ENCODE measurements at places on chromosomes 3 and 15. TPM values are rescaled to one million over a fixed set of nuclear protein-coding genes. Genes with fewer than 3 reads are reported as not detected.

GRCh38 chr3:71825551-71826283, 40.8 kb upstream of the PROK2 start:
- no peak for DNase-seq

DNA sequence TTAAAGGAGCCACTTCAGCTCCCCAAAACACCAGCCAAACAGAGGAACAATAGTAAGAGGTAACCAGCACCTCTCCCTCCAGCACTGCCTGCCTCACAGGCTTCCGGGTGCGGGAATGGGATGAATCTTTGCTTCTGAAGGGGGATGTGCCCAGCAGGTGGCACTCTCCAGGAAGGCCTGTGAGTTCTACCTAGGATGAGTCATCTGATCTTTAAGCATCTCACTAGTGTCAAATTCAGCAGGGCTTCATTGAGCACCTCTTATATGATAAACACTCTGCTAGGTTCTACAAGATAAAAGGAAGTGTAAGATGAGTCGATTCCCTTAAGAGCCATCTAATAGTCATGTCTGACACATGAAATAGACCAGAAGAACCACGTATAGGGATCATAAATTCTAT, 237.4 kb upstream of the UMPS start:
- DNase-seq = peak; percentile 23

DNA sequence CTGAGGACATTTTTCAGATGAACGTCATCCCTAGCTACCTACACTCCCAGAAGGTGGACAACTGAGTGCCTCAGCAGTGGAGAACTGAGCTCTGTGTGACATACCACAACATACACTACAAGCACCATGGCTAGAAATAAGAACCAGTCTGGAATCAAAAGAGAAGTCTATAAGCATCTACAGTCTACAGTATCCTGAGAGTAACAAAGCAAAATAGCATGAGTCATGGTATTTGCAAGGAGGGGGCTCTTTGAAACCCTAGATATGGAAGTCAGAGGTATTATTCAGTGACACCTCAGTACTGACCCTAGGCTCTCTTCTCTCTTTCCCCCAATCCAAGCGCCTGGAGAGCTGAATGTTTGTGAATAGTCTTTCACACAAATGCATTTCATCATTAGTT, 87.5 kb downstream of the TNIK start:
- DNase-seq = no peak

DNA sequence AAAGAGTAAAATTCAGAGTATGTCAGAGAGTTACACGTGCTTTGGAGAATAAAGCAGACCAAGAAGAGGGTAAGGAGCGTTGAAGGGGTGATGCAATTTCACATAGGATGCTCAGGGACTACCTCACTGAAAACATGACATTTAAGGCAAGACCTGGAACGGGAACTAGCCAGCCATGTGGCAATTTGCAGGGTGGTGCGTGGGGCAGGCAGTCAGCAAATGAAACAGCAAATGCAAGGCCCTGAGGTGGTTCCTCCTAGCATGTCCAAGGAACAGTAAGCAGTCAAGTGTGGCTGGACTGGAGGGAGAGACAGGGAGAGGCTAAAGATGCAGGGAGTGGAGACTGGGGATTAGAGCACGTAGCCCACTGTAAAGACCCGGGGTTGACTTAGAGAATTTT, 146.1 kb upstream of the LPP start:
- no peak for DNase-seq

- DNase-seq = no peak
Observed at GRCh38 chr3:24480497-24480896, 14.2 kb downstream of the THRB start.

DNA sequence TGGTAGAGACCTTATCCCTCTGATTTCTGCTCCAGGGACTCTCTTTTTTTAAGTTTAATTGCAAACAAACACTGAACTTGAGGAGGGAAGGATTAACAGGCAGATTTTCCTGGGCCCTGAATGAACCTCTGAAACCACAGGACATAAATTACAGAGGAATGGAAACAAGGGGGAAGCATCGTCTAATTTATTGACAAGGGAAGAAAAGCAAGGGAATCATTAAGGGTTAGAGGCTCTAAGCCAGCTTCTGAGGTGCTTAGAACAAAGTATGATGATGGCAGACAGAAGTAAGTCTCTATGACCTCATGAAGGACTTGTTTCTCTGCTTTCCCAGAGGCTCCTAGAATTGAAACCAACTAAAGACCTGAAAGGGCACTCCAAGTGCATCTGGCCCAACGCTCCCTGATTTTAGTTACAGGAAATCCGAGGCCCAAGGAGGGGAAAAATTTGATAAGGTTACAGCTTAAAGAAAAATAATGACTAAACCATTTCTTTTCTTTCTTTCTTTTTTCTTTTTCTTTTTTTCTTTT, 244.7 kb upstream of the NR2E3 start:
- no peak for DNase-seq

DNA sequence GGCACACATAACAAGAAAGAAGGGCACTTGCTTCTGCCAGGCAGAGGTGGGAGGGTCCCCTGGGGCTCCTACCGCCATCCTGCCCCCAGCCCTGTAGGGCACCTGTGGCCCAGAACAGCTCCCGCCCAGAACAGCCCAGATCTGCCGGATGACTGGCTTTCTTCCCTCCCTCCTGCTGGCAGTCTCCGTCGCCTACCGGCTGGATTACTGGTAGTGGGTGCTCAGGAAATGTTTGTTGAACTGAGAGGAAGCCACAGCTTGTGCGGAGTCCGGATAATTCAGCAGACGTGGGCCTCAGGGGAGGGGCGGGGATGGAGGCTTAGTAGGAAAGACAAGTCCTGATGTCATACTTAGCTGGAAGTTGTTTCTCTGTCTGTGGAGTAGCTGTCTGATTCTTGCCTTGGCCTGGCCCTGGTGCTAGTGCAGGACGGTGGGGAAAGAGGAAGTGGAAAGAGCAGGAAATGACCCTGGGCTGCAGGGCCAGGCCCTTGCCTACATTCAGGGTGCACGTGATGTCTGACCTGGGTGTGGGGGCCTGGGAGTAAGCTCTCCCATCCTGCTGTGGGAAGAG, 6.7 kb downstream of the CCDC9B start:
- DNase-seq = peak; percentile 91

DNA sequence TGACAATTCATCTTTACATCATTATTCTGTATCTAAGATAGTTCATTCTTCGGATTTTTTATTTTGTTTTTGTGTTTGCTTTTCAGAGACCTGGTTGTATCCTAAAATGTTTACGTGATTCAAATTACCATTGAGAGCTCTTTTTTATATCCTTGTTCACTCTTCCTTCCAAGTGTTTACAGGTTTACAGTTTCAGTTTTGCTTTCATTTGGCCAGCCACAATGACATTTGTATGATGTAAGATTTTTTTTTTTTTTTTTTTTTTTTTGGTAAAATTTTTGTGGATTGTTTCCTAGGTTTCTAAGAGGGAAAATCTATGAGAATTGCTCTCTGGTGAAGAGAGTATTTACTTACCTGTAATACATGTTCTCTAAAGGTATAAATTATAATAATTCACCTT, 55.0 kb downstream of the SETD5 start:
- no peak for DNase-seq

GRCh38 chr15:72758182-72758581, 25.4 kb downstream of the ADPGK start:
- no peak for DNase-seq

GRCh38 chr3:184549796-184550577, 11.6 kb upstream of the EPHB3 start:
- no peak for DNase-seq

DNA sequence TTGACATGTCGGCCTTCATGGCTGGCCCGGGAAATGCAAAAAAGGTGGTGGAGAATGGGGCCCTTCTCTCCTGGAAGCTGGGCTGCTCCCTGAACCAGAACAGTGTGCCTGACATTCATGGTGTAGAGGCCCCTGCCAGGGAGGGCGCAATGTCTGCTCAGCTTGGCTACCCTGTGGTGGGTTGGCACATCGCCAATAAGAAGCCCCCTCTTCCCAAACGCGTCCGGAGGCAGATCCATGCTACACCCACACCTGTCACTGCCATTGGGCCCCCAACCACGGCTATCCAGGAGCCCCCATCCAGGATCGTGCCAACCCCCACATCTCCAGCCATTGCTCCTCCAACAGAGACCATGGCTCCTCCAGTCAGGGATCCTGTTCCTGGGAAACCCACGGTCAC, 23.1 kb upstream of the BSN start:
- no peak for DNase-seq

DNA sequence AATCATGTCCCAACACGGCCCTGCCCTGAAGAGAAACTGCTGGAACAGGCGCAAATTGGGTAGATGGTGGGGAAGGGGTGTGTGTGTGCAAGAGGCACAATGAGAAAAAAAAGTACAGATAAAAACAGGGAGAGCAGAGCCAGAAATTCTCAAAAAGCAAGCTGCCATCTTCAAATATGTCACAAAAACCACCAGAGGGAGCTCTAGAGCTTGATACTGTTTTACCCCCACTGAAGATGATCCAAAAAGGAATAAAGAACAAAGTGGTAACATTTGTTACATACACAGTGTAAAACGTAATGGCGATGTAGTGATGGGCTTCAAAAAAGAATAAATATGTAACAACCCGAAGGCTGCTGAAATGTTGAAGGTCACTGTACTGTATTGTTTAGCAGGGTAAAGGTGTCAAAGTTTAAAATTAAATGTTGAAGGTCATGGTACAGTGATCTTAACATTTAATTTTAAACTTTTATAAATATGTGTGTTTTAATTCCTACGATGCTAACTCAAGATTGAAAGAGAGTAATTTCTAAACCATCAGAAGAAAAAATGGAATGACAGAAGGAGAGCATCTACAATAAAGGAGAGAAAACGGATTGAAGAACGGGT, 6.0 kb downstream of the SNRPA1 start:
- no peak for DNase-seq

GRCh38 chr3:184604615-184605290, 43.2 kb downstream of the EPHB3 start:
- DNase-seq = no peak

DNA sequence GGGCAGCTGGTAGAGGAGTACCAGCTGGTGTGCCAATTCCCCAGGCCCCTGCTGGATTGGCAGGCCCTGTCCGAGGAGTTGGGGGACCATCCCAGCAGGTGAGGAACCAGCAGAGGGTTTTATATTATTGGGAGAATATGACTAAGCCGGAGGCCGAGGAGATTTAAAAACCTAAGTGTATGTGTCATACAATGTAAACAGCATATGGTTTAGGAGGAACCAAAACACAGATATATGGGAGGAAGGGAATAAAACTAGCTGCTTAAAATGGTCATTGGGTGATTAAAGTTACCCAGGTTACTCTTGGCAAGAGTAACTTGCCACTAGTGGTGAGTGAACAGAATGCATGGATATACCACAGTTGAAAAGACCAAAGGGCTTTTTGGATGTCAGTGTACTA, 22.1 kb downstream of the SNRPN start:
- no peak for DNase-seq

DNA sequence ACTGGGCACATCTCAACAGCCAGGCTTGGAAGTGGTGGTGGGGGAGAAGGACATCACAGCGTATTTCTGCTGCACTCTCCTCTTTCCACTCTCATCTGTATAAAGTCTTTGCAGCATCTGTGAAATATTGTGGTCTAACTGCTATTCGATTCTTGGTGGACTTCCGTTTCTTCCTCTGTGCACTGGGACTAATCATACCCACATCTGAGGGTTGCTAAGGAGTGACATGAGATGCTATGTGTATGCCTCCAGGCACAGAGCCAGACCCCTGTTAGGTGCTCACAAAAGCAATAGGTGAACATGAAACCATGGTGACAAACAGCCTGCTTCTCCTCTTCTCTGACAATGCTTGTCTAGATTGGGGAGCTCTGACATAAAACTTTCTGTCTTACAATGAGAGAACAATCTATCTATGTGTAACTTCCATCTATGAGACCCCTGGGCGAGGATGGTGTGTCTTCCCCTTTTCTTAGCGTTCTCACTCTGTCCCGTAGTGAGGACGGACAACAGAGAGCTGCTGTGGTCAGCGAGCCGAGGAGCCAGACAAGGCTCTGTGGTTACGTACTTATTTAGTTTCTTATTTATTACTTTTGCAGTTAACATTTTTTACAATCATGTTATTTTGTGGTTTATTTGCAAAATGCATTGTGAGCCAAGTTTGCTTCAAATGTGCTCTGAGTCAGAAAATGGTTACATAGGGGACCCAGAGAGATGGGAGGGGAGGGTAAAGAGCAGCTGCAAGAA, 196.7 kb upstream of the TPRG1 start:
- DNase-seq = no peak

DNA sequence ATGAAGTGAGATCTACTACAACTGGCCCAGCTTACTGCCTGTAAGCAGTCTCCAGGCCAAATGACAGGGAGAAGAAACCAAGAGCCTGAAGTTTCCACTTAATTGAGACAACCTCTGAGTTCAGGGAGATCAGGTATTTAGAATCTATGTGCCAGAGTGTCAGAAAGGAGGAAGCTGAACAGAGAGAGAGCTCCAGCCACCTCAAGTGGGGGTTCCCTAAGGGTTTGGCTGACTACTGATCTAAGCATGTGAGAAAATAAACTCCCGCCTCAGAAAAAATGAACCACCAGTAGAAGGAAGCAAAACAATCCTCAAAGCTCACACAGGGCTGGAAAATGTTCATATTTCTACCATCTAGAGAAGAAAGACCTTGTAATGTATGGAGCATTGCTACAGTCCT, 25.0 kb downstream of the ADAM10 start:
- DNase-seq = no peak

GRCh38 chr3:38636464-38636863, 13.0 kb downstream of the SCN5A start:
- no peak for DNase-seq

GRCh38 chr3:15052335-15053242, 12.5 kb downstream of the MRPS25 start:
- DNase-seq = no peak

GRCh38 chr3:84136425-84136824, 822.4 kb upstream of the CADM2 start:
- DNase-seq = no peak

- DNase-seq = no peak
Observed at GRCh38 chr3:62962714-62963113, 87.5 kb upstream of the CADPS start.

DNA sequence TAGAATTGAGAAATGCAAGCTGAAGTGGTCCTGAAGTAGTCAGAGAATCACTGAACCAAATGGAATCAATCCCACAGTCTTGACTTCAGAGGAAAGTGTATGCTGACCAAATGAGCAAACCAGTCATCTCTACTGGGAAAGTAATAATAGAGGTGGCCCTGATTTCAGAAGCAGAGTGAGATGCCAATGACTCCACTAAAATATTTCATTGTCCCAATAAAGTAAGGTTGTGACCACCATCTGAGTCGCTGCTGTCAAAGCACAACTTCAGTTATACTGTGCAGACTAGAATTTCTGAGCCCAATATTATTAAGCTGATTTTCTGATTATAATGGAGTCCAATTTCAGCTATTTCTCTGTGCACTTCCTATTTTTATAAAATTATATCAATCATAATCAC, 334.4 kb upstream of the THBS1 start:
- no peak for DNase-seq

- peak; percentile 80 for DNase-seq
Observed at GRCh38 chr3:48433472-48434118, 3.7 kb upstream of the PLXNB1 start.

The MASP1 gene
- total RNA-seq = 1.6 TPM

The PIK3CA gene
- 22.4 TPM for total RNA-seq

The SERPINI2 gene
- total RNA-seq = not detected

The CCDC13 gene
- total RNA-seq = not detected

The ZDHHC23 gene
- 16.5 TPM for total RNA-seq

The SEMA7A gene
- total RNA-seq = 18.7 TPM

The CPA3 gene
- 2.0 TPM for total RNA-seq

The SLC15A2 gene
- total RNA-seq = 2.3 TPM

The ERICH6 gene
- total RNA-seq = not detected

The CKMT1A gene
- 36.8 TPM for total RNA-seq

The SLC28A2 gene
- total RNA-seq = not detected

The PTX3 gene
- 8.0 TPM for total RNA-seq
